ENCODE measurements at places on chromosomes 7 and 10.

DNA sequence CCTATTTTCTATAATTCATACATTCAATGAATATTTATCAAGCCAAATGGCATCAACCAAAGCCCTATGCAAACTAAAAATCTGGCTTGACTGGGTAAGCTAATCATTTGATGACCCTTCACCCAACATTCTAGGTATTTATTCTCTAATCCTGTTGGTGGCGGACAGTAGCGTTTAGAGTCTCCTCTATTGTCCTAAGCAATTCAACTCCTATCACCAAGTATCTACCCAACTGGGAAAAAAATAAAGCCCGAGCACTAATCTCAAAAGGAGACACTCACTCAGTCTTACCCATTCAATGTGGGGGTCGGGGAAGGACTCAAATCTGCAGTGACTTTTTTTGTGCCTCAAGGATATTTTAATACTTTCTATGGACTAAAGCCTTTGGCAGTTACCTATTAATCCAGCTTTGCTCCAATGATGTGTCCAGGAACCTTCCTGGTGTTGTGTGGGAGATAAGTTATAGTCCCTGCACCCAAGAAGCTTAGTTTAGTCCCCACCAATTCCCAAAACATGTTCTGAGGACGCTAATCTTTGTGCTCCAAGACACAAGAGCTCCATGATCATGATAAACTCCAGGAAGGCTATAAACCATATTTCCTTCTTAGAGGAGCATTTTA, 30.6 kb downstream of the DNMBP start:
- no peak for DNase-seq

DNA sequence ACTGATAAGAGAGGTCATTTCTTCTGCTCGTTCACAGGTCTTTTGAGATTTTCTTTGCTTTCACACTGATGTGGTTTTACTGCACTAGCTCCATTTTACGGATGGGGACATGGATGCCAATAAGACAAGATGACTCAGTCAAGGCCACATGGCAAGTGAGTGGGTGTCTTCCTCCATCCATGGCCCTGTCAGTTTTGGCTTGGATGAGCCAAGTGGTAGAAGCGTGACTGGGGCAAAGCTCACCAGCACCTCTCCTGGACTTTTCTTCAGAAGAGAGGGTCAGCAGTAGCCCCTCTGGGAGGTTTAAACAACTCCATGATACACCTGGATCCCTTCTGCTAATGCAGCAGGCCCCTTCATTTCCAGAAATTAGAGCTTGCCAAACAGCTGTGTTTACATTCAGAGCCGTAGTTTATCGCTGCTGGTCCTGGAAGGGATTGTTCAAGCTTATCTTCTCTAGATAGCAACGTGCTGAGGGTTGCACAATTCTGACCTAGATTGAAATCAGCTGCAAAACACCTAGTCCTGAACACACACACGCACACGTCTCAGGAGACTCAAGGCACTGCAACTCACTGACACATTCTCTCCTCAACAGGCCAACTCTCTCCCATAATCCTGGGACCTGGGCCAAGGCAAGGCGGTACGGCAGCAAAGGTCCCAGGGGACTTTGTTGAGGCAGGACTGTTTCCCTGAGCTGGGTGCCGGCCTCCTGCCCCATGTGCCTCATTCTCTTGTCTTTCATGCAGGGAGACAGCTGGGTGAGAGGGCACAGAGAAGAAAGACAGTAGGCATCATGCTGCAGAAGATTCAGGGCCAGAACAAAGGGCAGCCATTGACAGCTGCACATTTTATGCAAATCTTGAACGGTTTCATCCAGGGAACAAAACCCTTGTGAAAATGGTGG, 14.2 kb upstream of the PDCD4 start:
- DNase-seq, result no peak

GRCh38 chr7:42666994-42667393, 244.9 kb downstream of the C7orf25 start:
- no peak for DNase-seq

DNA sequence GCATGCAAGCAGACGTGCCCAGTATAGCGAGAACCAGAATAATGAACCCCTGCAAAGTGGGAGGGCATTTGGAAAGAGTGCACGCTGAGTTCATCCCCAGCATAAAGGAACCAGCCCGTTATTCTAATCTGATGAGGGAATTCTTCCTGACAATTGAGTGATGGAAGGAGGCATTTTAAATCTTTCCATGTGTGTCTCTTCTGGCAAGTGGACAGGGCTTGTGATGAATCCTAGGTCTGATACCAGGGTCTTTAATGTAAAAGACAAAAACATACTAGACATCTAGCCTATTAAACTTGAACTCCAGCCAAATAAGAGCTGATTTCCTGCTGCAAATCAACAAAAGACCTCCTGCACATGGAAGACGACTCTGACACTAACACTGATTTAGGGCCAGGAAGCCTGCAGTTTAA, 301.2 kb downstream of the DPP6 start:
- DNase-seq, result peak; percentile 58

- DNase-seq, result no peak
These were observed 496.6 kb downstream of the INHBA start for GRCh38 chr7:41206267-41206666.

GRCh38 chr7:10952588-10952987, 21.1 kb upstream of the PHF14 start:
- no peak for DNase-seq

DNA sequence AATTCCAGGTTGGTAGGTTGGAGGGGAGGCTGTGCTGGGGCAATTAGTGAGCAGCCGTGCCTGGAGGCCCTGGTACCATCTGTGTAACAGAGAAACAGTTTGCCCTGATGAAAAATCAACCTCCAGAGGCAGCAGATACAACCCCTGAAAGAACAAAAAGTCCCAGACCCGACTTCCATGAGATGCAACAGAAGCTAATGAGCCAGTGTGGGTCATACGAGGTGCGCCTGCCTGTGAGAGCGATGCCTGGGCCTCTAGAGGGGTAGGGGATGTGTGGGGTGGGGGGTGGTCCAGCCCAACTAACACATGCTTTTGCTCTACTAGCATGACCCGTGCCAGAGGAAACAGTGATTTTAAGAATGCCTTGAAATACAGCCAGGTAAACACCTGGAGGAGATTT, 39.3 kb downstream of the CELF2 start:
- no peak for DNase-seq

GRCh38 chr7:115040495-115040894, 118.6 kb downstream of the MDFIC start:
- no peak for DNase-seq

- no peak for DNase-seq
These were observed 3.8 kb upstream of the GRIFIN start for GRCh38 chr7:2480070-2480408.

DNA sequence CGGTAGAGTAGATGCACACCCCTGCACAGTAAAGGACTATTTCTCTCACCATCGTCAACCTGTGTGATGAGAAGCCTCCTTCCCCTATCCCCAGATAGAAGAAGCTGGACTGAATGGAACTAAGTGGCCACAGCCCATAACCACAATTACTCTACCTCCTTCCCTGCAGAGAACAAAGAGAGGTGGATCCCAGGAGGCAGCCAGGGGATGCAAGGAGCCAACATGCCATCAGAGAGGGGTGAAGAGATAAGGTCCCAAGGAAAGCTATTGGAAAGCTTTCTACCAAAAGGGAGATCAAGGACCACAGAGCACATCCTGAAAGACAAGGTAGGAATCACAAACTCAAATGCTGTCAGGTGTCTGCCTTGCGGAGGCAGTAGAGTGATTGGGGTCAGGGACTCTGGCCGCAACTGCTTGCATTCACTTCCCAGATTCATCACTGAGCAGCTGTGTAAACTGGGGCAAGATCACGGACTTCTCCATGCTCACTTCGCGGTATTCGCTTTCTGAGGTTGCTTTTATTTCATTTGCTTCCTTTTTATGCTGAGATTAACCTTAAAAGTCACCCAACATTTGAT, 81.6 kb upstream of the MYO3A start:
- DNase-seq, result no peak

GRCh38 chr7:96189129-96189820, 132.6 kb downstream of the SLC25A13 start:
- DNase-seq, result no peak

DNA sequence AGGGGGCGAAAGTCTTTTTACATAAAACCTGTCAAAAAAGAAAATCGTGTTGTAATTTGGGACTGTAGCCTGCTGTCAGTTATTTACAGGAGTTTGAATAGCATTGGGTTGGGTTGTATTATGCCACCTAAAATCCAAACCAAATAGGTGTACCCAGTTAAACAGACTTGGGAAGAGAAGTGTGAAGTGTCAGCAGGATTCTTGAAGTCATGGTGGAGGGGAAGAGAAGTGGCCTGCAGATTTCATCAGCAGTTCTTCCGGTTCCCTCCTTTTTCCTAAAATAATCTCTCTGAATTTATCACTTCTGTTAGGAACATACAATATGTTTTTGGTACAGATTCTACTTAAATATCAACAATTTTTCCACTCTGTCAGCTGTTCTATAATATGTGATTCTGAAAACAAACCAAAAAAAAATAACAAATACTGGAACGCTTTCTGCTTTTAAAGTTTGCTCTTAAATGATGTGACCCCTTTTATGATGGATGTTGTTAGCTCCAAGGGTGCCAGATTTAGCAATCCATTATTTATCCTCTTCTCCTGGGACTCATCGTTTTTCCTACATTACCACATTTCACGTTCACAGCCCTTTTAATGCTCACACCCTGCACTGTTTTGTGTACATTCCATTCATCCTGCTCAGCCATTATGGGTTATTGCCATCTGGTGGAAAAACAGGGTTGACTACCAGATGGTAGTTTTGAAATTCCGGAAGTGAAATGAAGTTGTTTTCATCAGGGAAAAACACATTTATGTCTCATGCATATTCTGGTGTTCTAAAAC, 18.7 kb upstream of the ARHGAP12 start:
- DNase-seq, result no peak

GRCh38 chr10:101256387-101256786, 27.1 kb upstream of the LBX1 start:
- no peak for DNase-seq

DNA sequence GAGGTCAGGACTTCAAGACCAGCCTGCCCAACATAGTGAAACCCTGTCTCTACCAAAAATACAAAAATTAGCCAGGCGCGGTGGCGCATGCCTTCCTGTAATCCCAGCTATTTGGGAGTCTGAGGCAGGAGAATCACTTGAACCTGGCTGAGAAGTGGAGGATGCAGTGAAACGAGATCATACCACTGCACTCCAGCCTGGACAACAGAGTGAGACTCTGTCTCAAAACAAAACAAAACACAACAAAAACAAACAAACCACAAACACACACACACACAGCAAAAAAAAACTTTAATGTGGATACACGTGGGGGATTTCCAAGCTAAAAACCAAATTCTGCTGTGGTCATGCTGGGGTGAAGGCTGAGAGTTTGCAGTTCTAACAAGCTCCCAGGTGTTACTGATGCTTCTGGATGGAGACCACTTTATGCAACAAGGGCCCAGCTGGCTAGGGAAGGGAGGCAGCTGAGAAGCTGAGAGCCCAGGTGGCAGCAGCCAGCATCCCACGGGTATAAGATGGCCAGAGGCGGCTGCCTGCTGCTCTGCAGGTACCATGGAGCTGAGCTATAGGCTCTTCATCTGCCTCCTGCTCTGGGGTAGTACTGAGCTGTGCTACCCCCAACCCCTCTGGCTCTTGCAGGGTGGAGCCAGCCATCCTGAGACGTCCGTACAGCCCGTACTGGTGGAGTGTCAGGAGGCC, at the start of gene ZP3:
ZP3 (plus strand) TSS at position 538 of the 699 bp plus-strand sequence; CDS start at position 553, 15 bp downstream.
- DNase-seq, result no peak

- DNase-seq, result no peak
These were observed 12.5 kb upstream of the SLC18A3 start for GRCh38 chr10:49597426-49598163.

- DNase-seq, result peak; percentile 87
These were observed 1.3 kb downstream of the TBC1D12 start for GRCh38 chr10:94403380-94404213.

DNA sequence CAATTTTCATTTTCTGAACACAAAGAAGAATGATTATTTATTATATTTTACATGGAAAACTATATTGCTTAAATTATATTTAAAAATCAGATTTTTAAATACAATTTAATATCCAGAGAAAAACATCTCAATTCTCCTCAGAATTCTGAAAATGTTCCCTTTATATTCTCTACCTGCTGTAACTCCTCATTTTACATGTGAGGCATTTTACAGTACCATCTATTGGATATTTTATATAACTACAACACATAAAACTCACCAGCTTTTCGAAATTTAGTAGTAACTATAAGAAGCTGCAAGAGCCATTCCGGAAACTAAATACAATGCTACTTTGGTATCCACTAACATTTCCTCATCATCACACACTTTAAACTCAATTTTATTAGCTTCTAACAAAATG, 264.6 kb downstream of the DGKB start:
- DNase-seq, result no peak

DNA sequence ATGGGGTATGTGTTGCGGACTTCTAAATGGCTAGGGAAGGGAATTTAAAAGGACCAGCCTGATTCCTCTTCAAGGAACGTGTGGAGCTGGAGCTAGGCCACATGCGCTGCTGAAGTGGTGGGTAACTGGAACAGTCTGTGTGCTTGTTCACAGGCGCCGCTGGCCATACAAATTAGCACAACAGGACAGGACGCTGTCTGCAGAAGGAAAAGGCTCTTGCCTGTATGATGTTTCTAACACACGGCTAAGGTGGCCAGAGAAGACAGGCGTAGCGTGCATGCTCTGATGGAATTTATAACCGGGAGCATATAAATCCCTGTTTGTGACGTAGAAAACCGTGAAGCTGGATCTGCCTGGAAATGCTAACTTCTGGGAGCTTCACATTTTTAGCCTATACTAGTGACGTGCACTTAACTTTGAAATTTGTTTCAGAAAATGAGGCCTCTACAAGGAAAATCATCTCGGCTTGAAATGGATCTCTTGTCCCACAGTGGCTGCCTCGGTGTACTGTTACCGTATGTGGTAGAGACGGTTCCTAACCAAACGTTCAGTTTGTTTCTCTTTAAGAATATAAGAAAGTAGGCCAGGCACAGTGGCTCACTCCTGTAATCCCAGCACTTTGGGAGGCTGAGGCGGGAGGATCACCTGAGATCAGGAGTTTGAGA, 569.4 kb downstream of the PTPRN2 start:
- no peak for DNase-seq

DNA sequence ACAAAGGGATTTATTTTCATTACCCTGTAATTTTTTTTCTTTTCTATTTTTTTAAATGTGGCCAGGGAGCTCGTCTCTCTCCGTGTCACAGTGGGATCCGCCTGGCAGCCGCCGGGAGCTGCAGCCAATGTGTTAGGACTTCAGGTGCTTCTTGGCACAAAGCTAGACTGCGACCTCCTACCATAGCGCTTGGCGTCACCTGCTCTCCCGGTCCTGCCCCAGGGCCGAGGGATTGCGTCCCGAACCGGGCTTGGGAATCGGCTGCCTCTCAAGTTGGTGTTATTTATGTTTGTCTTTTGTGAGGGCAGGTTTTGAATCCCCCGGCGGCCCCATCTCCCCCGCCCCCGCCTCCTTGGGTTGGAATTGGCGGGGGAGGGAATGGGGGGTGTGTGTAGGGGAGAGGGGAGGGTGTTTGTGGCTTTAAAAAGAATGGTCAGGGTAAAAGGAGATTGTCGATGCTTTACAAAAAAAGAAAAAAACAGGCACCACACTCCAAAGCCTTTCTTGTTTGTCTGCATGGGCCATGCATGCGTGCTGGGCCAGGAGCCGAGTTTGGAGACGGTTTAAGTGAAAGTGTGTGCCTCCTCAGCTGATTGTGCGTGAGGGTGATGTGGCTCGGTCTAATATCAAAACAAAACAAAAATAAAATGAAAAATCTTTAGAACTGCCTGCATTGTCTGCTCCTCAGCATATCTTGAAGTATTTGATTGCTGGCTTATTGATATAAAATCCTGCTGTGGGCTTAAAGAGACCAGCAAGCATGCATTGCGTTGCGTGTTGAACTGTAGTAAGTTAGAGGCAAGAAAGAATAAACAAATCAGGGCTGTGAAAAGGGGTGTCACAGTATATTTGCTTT, 1.2 kb downstream of the PPP1R9A start:
- DNase-seq, result peak; percentile 92

All from retina (tissue), 1 donor.